ENCODE measurements at places on chromosomes 1 and 21. TPM values are rescaled to one million over a fixed set of nuclear protein-coding genes. Genes with fewer than 3 reads are reported as not detected.

SLC37A1 gene
- total RNA-seq, result 9.8 TPM

DNA sequence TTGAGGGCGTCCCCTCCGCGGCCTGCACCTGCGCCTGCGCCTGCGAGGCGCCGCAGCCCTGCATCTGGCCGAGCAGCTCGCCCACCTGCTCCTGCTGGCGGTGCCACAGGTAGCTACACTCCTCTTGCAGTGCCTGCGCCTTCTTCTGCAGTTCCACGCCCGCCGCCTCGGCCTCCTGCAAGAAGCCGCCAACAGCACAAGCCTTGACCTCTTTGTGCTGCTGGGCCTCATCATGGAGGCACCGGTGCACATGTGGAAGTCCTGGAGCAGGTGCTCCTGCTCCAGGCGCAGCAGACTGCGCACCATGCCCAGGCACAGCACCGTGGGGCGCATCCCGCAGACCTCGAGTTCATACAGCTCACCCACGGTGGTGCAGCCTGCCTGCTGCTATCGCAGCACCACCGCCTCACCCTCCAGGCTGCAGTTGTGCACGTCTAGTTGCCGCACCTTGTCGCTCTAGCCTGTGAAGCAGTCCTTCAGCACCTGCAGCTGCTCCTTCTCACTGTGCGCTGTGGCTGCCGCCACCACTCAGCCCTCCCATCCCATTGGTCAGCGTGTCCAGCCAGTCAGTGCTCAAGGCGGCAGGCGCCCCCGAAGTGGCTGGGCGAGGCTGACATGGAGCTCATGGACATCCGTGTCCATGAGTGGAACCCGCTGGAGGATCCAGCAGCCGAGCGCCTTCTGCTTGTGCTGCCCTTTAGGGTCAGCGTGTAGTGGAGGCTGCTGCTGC, 12.2 kb upstream of the CD2 start:
- no peak for DNase-seq
- H3K27ac ChIP-seq, result no peak overlapping the region
- no peaks in the 10 kb centered on the region for H3K36me3 ChIP-seq
- no peaks in the 10 kb centered on the region for H3K27me3 ChIP-seq

DNA sequence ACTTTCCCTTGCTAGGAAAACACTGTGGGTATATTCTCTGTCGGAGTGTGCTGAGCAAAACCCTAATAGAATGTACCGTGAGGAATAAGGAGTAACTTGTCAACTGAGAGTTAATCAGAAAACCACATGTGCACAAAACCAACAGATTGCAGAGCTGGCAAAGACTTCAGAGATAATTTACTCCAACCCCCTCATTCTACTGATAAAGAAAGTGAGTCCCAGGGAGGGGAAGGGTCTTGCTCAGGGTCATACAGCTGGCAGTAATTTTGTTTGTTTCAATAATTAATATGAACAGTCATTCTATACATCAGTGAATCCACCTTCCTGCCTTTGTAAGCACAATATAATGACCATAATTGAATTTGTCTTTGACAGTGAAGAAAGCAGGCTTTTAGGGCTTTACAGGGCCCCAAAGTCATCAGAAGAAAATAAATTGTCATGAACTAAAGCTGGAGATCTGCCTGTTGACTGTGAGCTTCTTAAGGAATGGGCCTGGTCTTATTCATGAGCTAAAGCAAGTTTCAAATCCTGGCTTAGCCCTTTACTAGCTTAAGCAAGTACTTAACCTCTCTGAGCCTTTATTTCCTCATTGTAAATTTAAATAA, 67.2 kb upstream of the HOOK1 start:
- H3K4me3 ChIP-seq, result no peak overlapping the region
- H3K27me3 ChIP-seq, result no peaks in the 10 kb centered on the region
- no peaks in the 10 kb centered on the region for H3K36me3 ChIP-seq

DNA sequence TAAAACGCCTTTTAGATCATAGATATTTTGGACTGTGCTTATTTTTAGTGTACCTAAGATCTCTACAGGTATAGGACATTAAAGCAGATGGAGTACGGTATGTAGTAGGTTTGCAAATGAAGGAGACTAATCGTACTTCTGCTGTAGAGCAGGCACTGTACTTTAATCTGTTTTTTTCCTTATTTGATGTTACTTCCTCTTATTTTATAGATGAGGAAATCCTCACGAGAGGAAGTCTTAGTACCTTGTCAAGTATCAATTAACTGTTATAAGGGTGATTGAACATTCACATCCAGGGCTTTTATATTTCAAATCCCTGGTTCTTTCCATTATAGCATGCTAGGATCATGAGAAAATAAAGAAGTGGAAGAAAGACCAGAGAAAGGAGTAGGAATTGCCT, 41.1 kb downstream of the CACHD1 start:
- no peak overlapping the region for H3K27ac ChIP-seq
- no peak for DNase-seq

GRCh38 chr1:96978444-96978843, 256.9 kb downstream of the PTBP2 start:
- no peak overlapping the region for H3K4me3 ChIP-seq
- H3K36me3 ChIP-seq, result no peaks in the 10 kb centered on the region
- no peak overlapping the region for H3K27ac ChIP-seq
- no peak for DNase-seq

All from Caco-2 (cell line).